ENCODE measurements at places on chromosomes 5 and 9. TPM values are rescaled to one million over a fixed set of nuclear protein-coding genes. Genes with fewer than 3 reads are reported as not detected.

DNA sequence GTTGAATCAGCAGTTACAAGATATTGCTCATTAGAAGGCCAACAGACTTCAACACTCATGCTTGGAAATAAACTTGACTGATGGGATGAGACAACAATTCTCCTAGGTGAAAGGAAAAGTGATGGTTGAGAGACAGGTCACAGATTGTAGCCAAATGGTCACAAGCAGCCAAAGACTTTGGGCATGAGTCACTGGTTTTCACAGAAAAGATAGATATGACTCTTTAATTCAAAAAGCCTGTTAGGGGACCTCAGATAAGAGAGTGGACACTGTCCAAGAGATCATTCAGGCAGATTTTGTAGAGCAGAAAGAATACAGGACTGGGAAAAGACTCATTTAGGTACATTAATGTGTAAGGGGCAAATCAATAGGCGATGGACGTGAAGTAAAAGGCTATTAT lies 982.5 kb downstream of the MAT2B start:
- H3K4me3 ChIP-seq = no peak overlapping the region
- no peaks in the 10 kb centered on the region for H3K36me3 ChIP-seq
- no peaks in the 10 kb centered on the region for H3K27me3 ChIP-seq
- no peaks in the 10 kb centered on the region for H3K4me1 ChIP-seq
- no peak for DNase-seq
- no peak overlapping the region for H3K27ac ChIP-seq

GRCh38 chr5:18653216-18653752 lies 1019.0 kb downstream of the TAF11L14 start:
- H3K4me3 ChIP-seq = no peak overlapping the region
- no peaks in the 10 kb centered on the region for H3K36me3 ChIP-seq
- H3K27me3 ChIP-seq = no peaks in the 10 kb centered on the region
- DNase-seq = no peak
- no peak overlapping the region for H3K27ac ChIP-seq

GRCh38 chr5:176630681-176631222 lies 277 bp downstream of the EIF4E1B start:
- H3K4me1 ChIP-seq = peaks cover 13% of the 10 kb centered on the region
- no peaks in the 10 kb centered on the region for H3K36me3 ChIP-seq
- H3K27ac ChIP-seq = no peak overlapping the region
- peaks cover 100% of the 10 kb centered on the region for H3K27me3 ChIP-seq
- DNase-seq = no peak

Gene FCN2
- 0.65 TPM for total RNA-seq

- no peak overlapping the region for H3K27ac ChIP-seq
- no peaks in the 10 kb centered on the region for H3K36me3 ChIP-seq
- H3K4me3 ChIP-seq = no peak overlapping the region
- DNase-seq = no peak
- no peaks in the 10 kb centered on the region for H3K27me3 ChIP-seq
Measured at GRCh38 chr5:68415177-68416085, 199.9 kb downstream of the PIK3R1 start.

Gene RNF183
- not detected for total RNA-seq

Gene MAP1B
- total RNA-seq = 8.5 TPM

GRCh38 chr5:180658774-180659564 lies 9.6 kb upstream of the FLT4 start:
- no peak for DNase-seq
- no peaks in the 10 kb centered on the region for H3K4me1 ChIP-seq
- H3K27me3 ChIP-seq = peaks cover 69% of the 10 kb centered on the region

Gene QRFP
- total RNA-seq = not detected

GRCh38 chr5:82169892-82170291 lies 108.3 kb downstream of the RPS23 start:
- H3K27ac ChIP-seq = no peak overlapping the region
- H3K4me3 ChIP-seq = no peak overlapping the region
- H3K27me3 ChIP-seq = no peaks in the 10 kb centered on the region
- no peaks in the 10 kb centered on the region for H3K36me3 ChIP-seq

DNA sequence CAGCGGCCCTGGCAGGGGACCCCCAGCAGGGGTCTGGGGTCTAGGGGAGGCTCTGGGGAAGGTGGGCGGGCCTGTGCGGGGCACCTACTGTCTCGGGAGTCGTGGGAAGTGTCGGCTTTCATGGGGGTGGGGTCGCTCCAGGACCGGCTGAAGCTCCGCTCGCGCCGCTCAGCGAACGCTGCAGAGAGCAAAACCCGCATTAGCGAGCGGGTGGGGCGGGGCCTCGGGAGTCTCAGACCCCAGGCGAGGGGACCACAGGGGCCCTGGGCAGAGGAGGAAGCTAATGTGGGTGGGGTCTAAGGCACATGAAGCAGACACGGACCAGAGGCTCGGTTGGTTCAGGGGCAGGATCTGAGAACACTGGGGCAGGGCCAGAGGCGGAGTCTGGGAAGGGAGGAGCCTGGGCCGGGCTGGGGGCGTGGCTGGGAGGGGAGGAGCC lies 5.5 kb downstream of the NSMF start:
- H3K27ac ChIP-seq = no peak overlapping the region
- peak; percentile 92 for DNase-seq
- peak overlapping the region; percentile 17 for H3K4me3 ChIP-seq
- peaks cover 64% of the 10 kb centered on the region for H3K4me1 ChIP-seq
- H3K36me3 ChIP-seq = peaks cover 50% of the 10 kb centered on the region

- no peak for DNase-seq
- no peaks in the 10 kb centered on the region for H3K4me1 ChIP-seq
- no peaks in the 10 kb centered on the region for H3K27me3 ChIP-seq
Measured at GRCh38 chr5:56426693-56427092, 193.6 kb upstream of the ANKRD55 start.

Gene ARL14EPL
- total RNA-seq = not detected

- no peaks in the 10 kb centered on the region for H3K36me3 ChIP-seq
- no peak overlapping the region for H3K4me3 ChIP-seq
- H3K27me3 ChIP-seq = no peaks in the 10 kb centered on the region
- no peaks in the 10 kb centered on the region for H3K4me1 ChIP-seq
- no peak overlapping the region for H3K27ac ChIP-seq
Measured at GRCh38 chr9:118236625-118237024, 532.4 kb downstream of the TLR4 start.
